ENCODE measurements at places on chromosomes 11 and 22.

- H3K27me3 ChIP-seq: no peaks in the 10 kb centered on the region
- DNase-seq: no peak
- no peak overlapping the region for H3K4me3 ChIP-seq
- H3K27ac ChIP-seq: no peak overlapping the region
- peaks cover 8% of the 10 kb centered on the region for H3K4me1 ChIP-seq
These were observed 95.3 kb downstream of the SERGEF start for GRCh38 chr11:17917556-17917955.

GRCh38 chr22:23070418-23071229 is at the start of gene GNAZ:
GNAZ (plus strand) TSS chr22:23070519; CDS start chr22:23095696, 25,177 bp downstream.
- peaks cover 4% of the 10 kb centered on the region for H3K36me3 ChIP-seq
- H3K4me3 ChIP-seq: peak within 1 kb of the TSS; percentile 86
- H3K27ac ChIP-seq: peak within 1 kb of the TSS; percentile 14
- DNase-seq: no peak
- peaks cover 13% of the 10 kb centered on the region for H3K27me3 ChIP-seq
- peaks cover 33% of the 10 kb centered on the region for H3K4me1 ChIP-seq

- no peaks in the 10 kb centered on the region for H3K4me1 ChIP-seq
- no peaks in the 10 kb centered on the region for H3K36me3 ChIP-seq
- no peak for DNase-seq
These were observed 6.7 kb downstream of the MUC5B start for GRCh38 chr11:1229471-1230120.

DNA sequence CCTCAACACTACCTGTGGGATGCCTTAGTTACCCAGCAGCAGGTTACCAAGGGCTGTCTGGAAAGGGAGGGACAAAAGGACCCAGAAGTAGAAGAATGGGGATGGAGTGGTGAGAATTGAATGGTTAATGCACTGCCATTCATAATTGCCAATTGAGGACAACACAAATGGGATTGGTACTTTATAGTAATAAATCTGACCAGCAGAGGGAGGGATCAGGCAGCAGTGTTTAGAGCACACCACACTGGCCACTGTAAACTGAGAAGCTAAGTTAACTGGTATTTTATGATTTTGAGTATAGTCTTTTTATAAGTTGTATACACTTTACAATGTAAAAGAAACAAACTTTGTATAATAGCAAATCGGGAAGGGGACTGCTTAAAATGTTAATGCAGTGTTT is 10.7 kb downstream of the TBRG1 start:
- no peak overlapping the region for H3K27ac ChIP-seq
- peaks cover 47% of the 10 kb centered on the region for H3K36me3 ChIP-seq
- no peak for DNase-seq
- H3K4me3 ChIP-seq: no peak overlapping the region
- H3K27me3 ChIP-seq: no peaks in the 10 kb centered on the region

- no peaks in the 10 kb centered on the region for H3K36me3 ChIP-seq
- DNase-seq: no peak
- no peaks in the 10 kb centered on the region for H3K4me1 ChIP-seq
- no peak overlapping the region for H3K4me3 ChIP-seq
These were observed 627.5 kb downstream of the BUD13 start for GRCh38 chr11:116145187-116145865.

DNA sequence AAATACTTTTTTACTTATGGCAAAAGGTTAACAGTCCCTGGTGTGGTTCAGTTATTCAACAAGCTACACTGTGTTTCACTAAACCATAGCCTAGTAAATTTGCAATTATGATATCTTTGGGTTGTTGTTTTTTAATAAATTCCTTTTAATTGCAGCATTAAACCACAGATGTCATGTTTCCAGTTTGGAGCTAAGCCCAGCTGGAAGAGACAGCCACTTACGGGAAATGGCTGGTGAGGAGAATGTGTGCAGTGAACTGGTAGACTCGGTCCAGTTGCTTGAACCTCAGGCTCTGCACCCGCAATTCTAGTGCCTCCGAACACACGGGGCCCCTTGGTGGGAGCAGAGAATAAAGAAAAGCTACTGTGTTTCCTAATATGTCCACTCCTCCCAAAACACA is 70.8 kb downstream of the WNT11 start:
- H3K4me1 ChIP-seq: peaks cover 5% of the 10 kb centered on the region
- no peaks in the 10 kb centered on the region for H3K27me3 ChIP-seq
- no peak overlapping the region for H3K4me3 ChIP-seq
- DNase-seq: no peak

- DNase-seq: no peak
- H3K36me3 ChIP-seq: no peaks in the 10 kb centered on the region
- no peak overlapping the region for H3K27ac ChIP-seq
- H3K4me1 ChIP-seq: no peaks in the 10 kb centered on the region
- H3K4me3 ChIP-seq: no peak overlapping the region
These were observed 818.2 kb downstream of the BRD1 start for GRCh38 chr22:49009359-49010063.

GRCh38 chr11:554428-555226 is 5.9 kb downstream of the LMNTD2 start:
- H3K4me1 ChIP-seq: peaks cover 13% of the 10 kb centered on the region
- H3K4me3 ChIP-seq: peak overlapping the region; percentile 66
- H3K27ac ChIP-seq: peak overlapping the region; percentile 31
- H3K27me3 ChIP-seq: peaks cover 3% of the 10 kb centered on the region
- H3K36me3 ChIP-seq: peaks cover 3% of the 10 kb centered on the region

GRCh38 chr22:20968281-20968977 is 1.4 kb downstream of the AIFM3 start:
- H3K27me3 ChIP-seq: peaks cover 11% of the 10 kb centered on the region
- H3K4me3 ChIP-seq: no peak overlapping the region
- H3K36me3 ChIP-seq: no peaks in the 10 kb centered on the region
- no peak for DNase-seq

GRCh38 chr22:49052023-49052538 is 775.6 kb downstream of the BRD1 start:
- no peaks in the 10 kb centered on the region for H3K36me3 ChIP-seq
- peaks cover 7% of the 10 kb centered on the region for H3K4me1 ChIP-seq
- peaks cover 7% of the 10 kb centered on the region for H3K27me3 ChIP-seq
- DNase-seq: peak; percentile 45
- peak overlapping the region; percentile 92 for H3K27ac ChIP-seq
- H3K4me3 ChIP-seq: peak overlapping the region; percentile 80

DNA sequence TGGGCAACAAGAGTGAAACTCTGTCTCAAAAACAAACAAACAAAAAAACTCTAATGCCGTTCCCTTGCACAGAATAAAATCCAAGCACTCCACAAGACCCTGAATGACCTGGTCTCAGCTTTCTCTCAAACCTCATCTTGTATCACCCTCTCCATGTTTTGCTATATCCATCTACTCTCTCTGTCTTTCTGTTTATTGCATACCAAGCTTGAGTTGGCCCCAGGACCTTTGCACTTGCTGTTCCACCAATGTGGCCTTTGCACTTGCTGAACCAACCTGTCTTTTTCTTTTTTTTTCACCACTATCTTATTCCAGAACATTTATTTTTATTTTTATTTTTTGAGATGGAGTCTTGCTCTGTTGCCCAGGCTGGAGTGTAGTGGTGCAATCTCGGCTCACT is 2.0 kb upstream of the L3MBTL2 start:
- H3K36me3 ChIP-seq: no peaks in the 10 kb centered on the region
- H3K27ac ChIP-seq: no peak overlapping the region
- H3K4me3 ChIP-seq: no peak overlapping the region
- no peak for DNase-seq
- H3K4me1 ChIP-seq: peaks cover 42% of the 10 kb centered on the region

GRCh38 chr22:39292561-39293074 is 26.8 kb downstream of the RPL3 start:
- DNase-seq: no peak
- peaks cover 14% of the 10 kb centered on the region for H3K4me1 ChIP-seq
- no peaks in the 10 kb centered on the region for H3K36me3 ChIP-seq
- no peak overlapping the region for H3K4me3 ChIP-seq
- H3K27ac ChIP-seq: peak overlapping the region; percentile 81
- H3K27me3 ChIP-seq: peaks cover 34% of the 10 kb centered on the region

DNA sequence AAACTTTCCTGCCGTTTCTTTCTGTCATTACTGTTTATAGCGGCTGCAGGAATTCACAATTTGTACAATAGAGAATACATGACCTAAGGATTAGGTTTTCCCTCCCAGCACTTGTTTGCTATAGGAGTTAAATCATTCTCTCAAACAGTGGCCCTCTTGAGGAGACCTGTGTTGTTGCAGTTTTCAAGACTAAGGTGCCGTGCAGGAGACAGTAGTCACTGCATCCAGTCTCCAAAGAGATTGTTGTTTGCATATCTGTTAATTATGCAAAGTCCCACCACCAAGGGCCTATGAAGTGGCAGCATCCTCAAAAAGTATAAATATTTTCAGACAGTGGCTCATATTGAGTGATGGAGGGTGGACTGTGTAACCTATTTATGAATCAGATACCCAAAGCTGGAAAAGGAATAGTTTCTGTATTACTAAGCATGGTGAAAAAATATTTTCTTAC is 2.3 kb downstream of the PRSS23 start:
- H3K27ac ChIP-seq: no peak overlapping the region
- H3K4me3 ChIP-seq: no peak overlapping the region
- peaks cover 21% of the 10 kb centered on the region for H3K4me1 ChIP-seq
- no peaks in the 10 kb centered on the region for H3K36me3 ChIP-seq
- no peak for DNase-seq

- H3K4me3 ChIP-seq: peak overlapping the region; percentile 79
- peak; percentile 69 for DNase-seq
- H3K36me3 ChIP-seq: peaks cover 6% of the 10 kb centered on the region
- no peak overlapping the region for H3K27ac ChIP-seq
These were observed 16.0 kb downstream of the SLC43A1 start for GRCh38 chr11:57499413-57499982.
